Left lung (tissue), 14 donors: ENCODE measurements at places on chromosomes 5 and 9.

- no peak for DNase-seq
These were observed 93.7 kb downstream of the SNCAIP start for GRCh38 chr5:122405751-122406150.

- DNase-seq: no peak
These were observed 268.2 kb downstream of the TMEM167A start for GRCh38 chr5:82808960-82809359.

DNA sequence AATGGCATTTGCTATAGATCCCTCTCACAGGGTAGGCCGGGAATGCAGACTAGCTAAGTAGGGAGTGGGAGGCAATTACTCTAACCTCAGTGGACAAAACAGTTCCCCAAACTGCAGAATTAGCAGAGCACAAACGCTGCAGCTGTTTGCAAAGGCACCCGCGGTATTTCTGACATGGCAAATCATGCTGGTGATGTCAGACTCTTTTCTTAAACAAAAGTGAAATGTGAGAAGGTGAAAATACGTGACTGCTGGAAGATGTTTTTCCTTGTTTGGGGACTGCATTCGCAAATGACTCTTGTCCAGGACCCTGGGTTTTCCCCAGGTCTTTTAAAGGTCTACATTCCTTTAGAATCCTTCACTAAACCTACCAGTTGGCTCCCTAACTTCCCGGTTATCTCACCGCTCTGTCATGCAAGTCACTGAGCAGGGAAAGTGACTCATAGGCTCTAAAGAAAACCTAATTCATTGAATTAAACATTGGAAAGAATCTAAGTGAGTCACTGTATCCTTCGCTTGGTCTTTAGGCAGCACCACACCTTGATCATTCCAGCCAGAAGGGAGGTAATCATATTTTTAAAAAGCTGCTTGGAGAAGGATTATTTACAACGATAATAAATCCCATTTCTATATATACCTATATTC is 91.5 kb upstream of the DNAH5 start:
- no peak for DNase-seq

DNA sequence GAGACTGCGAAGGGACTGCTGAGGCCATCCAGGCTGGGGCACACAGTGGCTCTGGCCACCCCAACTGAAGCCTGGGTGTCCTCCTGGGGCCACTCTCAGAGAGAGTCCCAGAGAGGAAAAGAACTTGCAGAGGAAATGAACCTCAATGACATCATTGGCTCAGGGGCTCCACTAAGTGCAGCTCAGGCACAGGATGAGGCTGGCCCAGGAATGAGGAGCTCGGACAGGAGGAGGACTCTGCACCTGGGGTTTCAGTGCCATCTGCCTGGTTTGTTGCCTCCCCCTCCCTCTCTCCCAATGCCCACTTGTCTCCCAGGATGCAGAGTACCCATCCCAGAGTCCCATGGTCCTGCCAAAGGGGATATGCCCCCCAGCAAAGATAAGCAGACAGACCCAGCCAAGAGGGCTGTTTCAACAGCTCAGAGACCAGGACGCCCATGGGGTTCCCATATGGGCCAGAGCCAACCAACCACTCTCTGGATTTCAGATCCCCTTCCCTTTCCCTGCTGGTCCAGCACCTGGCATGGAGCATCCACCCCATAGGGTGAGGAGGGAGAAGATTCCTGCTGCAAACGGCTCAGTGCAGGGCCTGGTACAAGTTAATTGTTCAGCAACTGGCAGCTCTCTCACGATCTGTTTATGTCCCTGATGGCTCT is 26.9 kb upstream of the OLFM1 start:
- DNase-seq: no peak

GRCh38 chr9:91185193-91185886 is 176.4 kb downstream of the AUH start:
- no peak for DNase-seq

GRCh38 chr5:6379246-6379645 is 899 bp upstream of the MED10 start:
- DNase-seq: no peak

DNA sequence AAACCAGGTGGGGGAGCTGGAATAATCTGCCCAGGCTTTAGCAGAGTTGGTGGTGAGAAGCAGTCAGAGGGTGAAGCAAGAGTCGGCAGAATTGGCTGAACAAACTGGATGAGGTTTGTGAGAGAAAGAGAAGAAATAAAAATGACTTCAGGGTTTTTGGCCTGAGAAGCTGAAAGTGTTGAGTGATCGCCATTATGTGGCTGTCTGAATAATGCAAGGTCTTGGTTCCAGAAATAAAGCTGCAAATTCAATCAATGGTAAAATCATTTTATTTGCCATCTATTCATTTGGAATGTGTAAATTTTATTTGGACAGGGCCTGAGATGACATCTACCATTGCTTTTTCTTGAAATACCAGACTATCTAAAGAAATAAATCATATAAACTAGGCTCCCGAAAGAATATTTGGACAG is 50.4 kb upstream of the DAB2 start:
- no peak for DNase-seq

DNA sequence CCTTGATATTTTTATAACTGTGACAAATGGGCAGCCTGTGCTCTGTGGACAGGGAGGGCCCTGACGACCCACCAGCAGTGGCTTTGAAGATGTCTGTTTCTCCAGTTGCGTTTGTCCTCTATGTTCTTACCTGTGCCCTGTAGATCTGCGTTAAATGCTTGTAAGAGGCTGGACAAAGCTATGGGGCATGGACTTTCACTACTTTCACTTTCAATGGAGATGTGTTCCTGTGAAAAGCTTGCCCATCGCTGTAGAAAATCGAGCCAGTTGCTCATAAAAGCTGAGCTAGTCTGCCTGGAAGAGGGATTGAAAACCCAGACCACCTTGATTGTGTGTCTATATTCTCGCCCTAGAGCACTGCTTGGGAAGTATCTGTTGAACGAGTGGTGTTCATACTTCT is 74.1 kb downstream of the PSAT1 start:
- no peak for DNase-seq

DNA sequence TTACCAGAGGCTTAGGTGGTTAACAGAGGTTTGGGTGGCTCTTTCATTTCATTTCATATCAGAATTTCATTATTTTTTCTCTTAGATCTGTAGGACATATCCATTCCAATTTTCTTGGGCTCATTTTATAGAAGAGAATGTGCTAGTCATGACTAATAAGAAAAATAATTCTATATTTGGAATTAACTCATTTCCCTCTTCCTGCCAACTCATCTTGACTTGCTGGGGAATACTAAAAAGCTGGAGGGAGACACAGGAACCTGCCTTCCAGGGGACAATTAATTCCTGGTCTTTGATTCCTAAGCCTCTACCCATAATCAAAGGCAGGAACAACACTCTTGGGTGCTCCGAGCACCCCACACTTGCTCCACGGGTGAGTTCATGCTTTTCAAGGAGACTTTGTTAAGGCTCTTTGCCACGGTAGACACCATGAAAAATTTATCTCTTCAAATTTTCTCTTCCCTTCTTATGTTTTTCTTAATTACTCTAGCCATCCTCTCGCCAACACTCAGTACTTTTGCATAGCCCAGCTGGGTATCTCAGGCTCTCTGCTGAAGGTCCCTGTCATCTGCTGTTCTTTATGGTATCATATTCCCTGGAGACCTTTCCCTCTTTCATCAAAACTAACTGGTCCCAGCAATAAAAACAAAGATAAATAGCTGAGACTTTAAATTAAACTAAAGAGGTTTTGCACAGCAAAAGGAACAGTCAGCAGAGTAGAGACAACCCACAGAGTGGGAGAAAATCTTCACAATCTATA is 273.9 kb downstream of the NPR3 start:
- DNase-seq: no peak

- DNase-seq: no peak
These were observed 198.6 kb downstream of the TLE1 start for GRCh38 chr9:81490605-81491331.
